Endodermal cell (in vitro differentiated cells): ENCODE measurements at places on chromosomes 1 and 21. TPM values are rescaled to one million over a fixed set of nuclear protein-coding genes. Genes with fewer than 3 reads are reported as not detected.

DNA sequence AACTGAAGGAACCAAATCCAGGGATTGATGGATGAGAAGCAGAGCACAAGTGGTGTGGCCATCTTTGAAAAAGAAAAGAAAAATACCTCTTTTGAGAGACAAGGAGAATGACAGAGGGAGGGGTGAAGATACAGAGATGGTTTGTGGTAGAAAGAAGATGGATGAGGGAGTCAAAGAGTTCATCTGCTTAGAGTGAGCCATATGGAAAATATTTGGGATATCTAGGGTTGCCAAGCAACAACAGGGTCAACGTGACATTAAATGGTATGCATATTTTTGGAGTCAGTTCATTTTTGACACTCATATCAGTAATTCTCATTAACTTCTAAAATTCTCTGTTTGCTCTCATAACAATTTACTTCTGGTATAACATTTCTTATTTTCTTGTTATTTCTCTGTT is 50.7 kb downstream of the MACF1 start:
- DNase-seq = no peak

- DNase-seq = no peak
Measured at GRCh38 chr21:16532840-16533239, 803.1 kb downstream of the USP25 start.

Gene ARMH1
- 3.9 and 4.0 TPM in 2 replicates for total RNA-seq

- DNase-seq = no peak
Measured at GRCh38 chr1:51636764-51637522, 20.1 kb downstream of the OSBPL9 start.

DNA sequence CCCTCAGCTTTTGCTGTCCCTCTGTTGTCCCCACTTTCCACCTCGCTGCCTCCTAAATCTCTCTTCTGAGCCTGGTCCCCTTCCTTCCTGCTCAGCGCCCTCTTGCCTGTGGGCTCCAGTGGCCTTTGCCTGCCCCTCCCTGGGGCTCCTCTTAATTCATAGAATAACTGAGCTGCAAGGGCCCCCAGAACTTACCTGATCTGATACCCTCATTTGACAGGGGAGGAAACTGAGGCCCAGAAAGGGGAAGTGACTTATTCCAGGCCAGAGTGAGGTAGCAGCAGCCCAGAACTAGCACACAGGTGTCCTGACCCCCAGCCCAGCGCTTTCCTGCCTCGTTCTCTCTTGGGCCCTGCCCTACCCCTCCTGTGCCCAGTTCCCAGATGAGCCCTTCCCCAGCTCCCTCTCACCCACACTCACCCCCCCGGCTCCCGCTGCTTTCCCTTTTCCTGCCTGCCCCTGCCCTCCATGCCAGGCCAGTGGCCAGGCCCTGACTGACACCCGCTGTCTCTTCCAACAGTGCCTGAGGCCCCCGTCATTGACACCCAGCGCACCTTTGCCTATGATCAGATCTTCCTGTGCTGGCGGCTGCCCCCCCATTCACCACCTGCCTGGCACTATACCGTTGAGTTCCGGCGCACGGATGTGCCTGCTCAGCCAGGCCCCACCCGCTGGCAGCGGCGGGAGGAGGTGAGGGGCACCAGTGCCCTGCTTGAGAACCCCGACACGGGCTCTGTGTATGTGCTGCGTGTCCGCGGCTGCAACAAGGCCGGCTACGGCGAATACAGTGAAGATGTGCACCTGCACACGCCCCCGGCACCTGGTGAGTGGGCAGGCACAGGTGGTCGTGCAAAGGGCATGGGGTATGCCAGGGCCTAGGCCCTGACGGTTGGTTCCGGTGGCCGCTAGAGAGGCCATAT is 5.7 kb downstream of the TRIM46 start:
- DNase-seq = peak; percentile 26

Gene C1orf141
- total RNA-seq = not detected in 3 replicates

DNA sequence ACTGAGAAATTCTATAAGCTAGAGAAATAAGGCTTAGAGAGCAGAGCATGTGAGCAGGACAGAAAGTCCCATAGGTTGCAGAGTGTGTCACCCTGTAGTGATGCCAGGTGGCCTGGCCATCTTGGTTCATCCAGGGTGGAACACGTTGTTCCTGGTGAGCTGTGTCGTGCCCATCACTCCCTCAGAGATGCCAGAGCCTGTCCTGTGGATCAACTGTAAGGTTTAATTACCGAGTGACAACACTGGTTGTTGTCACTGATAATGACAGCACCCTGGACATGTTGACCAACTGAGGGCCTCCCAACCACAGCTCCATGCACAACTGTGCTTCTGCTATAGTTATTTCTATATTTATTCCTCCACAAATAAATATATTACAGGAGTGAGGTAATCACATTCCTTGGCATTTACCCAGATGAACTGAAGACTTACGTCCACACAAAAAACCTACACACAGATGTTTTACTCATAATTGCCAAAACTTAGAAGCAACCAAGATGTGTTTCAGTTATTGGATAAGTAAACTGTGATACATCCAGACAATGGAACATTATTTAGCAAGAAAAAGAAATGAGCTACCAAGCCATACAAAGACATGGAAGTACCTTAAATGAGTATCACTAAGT is 6.2 kb downstream of the C1orf198 start:
- no peak for DNase-seq

- no peak for DNase-seq
Measured at GRCh38 chr21:24205319-24205718, 1402.0 kb downstream of the MRPL39 start.

Gene CFAP74
- 0.34 and 0.75 TPM in 2 replicates for total RNA-seq

Gene DPT
- not detected in 2 replicates for total RNA-seq

Gene FTCD
- 3.5 and 3.6 TPM in 2 replicates for total RNA-seq

GRCh38 chr21:37575580-37575979 is 209.0 kb downstream of the DYRK1A start:
- peak; percentile 37 for DNase-seq

Gene PRRX1
- not detected in 3 replicates for total RNA-seq

Gene CRNN
- not detected in 2 replicates for total RNA-seq

GRCh38 chr1:31579374-31579773 is 3.1 kb downstream of the TINAGL1 start:
- peak; percentile 57 for DNase-seq

DNA sequence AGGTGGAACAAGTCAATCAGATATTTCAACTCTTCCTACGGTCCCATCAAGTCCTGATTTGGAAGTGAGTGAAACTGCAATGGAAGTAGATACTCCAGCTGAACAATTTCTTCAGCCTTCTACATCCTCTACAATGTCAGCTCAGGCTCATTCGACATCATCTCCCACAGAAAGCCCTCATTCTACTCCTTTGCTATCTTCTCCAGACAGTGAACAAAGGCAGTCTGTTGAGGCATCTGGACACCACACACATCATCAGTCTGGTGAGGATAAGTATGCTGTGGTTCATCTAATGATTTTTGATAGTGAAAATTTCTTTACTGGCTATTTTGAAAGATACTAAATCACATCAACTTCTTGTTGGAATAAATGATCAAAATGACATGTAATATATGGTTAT is 67.7 kb upstream of the MPC2 start:
- no peak for DNase-seq

- DNase-seq = no peak
Measured at GRCh38 chr1:55285834-55286233, 70.7 kb upstream of the USP24 start.

Gene KLHDC9
- 15.2 to 33.4 TPM (median 25.4 TPM) in 3 replicates for total RNA-seq

DNA sequence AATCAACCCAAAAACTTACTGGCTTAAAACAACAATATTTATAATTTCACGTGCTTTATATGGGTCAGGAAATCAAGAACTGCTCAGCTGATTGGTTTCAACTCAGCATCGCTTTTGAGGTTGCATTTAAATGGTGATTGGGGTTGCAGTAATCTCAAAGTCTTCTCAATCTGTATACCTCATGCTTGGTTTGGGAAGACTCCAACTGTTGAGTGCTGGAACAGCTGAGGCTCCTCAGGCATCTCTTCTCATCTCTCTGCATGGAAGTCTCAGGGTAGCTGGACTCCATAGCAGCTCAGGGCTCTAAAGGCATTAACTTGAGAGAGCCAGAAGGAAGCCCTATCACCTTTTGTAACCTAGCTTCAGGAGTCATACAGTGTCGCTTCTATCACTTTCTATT is 35.1 kb downstream of the AK5 start:
- no peak for DNase-seq

GRCh38 chr1:34843392-34844251 is 15.9 kb downstream of the SMIM12 start:
- peak; percentile 77 for DNase-seq

Gene KRTAP12-2
- total RNA-seq = not detected in 2 replicates

Gene KIAA1614
- total RNA-seq = 2.8 and 3.3 TPM in 2 replicates

DNA sequence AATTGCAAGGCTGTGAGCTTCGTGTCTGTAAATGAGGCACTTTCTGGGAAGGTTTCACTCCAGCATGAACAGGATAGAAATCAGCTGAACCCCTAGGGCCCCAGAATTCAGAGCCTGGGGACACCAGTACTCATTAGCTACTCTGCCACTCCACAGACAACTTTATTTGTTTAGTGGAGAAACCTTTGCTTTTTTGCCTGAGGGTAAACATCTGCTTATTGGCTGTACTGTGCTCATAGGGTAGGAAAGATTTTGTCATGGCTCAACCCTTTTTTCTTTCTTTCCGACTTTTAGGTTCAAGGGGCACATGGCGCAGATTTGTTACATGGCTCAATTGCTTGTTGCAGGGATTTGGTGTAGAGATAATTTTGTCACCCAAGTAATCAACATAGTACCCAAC is 138.4 kb upstream of the BACE2 start:
- no peak for DNase-seq

- DNase-seq = no peak
Measured at GRCh38 chr1:183075861-183076260, 52.6 kb downstream of the LAMC1 start.

- no peak for DNase-seq
Measured at GRCh38 chr1:192775631-192776030, 33.2 kb upstream of the RGS2 start.

DNA sequence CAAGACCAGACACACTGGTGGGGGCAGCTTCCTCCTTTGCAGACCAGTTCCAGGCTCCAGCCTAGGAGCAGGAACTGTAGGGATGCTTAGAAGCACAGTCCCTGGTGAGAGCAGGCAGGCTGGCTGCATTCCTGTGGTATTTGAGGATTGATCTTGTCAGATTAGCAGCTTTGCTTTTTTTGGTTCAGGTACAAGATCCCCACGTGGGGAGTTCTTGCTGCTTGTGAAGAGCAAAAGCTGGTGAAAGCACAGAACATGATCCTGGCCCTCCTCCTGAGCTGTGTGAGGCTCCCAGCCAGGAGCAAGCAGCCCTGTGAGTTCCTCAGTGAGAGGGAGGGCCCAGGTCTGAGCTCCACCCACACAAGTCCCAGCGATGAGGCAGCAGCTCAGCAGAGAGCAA is 75.3 kb upstream of the ARTN start:
- DNase-seq = peak; percentile 89

Gene SPRR2A
- total RNA-seq = not detected in 3 replicates

DNA sequence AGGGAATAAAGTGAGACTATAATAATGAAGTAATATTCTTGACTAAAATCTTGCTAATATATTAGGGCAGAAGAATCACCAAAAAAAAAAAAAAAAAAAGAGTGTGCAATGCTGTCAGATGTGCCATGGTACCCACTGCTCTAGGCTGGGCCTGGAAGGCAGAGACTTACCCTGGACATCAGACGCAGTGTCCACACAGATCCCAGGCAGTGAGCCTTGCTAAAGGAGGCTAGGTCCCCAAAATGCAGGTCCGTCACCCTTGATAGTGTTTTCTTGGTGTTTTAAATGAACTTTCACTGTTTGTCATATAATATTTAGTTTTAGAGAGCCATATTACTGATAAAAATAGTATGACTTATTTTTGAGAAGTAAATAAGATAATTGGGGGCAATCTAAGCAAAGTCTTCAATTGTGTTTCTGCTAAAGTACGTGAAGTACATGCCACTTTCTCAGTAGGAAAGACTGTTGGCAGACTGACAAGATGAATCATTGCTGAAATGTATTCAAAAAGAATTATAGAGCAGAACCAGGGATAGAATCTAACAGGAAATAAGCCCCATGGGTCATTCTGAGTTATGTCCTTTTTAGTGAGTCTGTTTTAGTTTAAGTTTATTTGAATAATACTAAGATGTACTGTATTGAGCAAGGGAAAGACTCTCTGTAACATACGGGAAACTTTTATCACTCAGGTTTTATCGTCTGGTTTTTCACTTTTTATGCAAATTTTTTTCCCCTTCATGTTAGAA is 74.6 kb upstream of the PDC start:
- DNase-seq = no peak

GRCh38 chr1:14627608-14628489 is 29.4 kb downstream of the KAZN start:
- no peak for DNase-seq

GRCh38 chr1:25800703-25801377 is 847 bp downstream of the SELENON start:
- DNase-seq = no peak

- peak; percentile 53 for DNase-seq
Measured at GRCh38 chr1:76238094-76238628, 163.6 kb downstream of the ST6GALNAC3 start.

Gene DIRAS3
- total RNA-seq = 0.40 to 1.0 TPM (median 0.84 TPM) in 3 replicates

Gene UBXN11
- total RNA-seq = 21.3 and 24.3 TPM in 2 replicates

DNA sequence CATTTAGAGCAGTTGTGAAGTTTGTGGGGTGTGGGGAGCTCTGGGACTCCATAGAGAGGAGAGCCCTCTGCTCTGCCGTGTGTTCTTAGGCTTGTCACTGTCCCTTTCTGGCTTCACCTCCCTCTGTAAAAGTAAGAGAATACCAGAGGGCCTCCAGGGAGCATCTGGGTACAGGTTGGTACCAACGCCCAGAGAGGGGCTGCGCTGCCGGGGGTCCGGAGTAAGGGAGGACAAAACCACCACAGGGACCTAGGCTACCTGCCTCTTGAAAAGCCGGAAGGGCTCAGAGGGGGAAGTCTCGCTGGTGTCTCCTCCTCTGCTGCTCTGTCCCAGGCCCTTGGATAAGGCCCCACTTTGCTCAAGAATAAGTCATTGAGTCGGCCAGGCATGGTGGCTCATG is 3.1 kb upstream of the TINAGL1 start:
- peak; percentile 36 for DNase-seq

DNA sequence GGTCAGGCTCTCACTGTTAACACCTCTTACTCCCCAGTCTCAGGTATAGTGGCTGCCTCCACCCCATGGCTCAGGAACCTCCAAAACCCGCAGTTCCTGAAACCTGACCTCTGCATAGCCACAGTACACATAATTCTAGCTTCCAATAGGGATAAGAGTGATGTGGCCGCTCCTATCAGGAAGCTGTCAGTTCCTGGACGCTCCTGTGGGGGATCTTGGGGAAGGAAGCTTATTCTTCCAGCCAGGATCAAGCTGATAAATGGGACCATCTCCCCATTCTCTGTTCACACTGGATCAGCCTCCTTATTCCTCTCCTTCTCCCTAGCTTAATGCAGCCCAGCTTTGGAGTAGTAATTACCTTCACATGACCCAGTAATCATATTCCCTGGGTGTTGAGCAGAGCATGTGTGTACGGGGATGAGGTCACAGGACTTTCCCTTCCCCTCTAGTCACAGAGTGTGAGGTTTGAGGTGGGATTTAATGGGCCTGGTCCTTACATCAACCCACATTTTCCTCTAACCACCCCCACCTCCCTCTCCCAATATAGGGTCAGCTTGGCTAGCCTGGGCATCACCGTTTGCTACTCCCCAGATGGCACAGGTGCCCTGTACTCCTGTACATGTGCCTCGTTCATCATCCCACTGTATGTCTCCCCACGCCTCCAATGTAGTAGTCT is 7.0 kb upstream of the POU3F1 start:
- no peak for DNase-seq

Gene SH2D2A
- total RNA-seq = 2.4 and 2.7 TPM in 2 replicates

Gene LYST
- total RNA-seq = 3.7 to 7.2 TPM (median 6.8 TPM) in 3 replicates

Gene AGPAT3
- 68.8 and 74.4 TPM in 2 replicates for total RNA-seq
